ENCODE measurements at places on chromosomes 5 and 9.

GRCh38 chr5:80282054-80282453 lies 26.2 kb upstream of the SERINC5 start:
- DNase-seq, result peak; percentile 3

DNA sequence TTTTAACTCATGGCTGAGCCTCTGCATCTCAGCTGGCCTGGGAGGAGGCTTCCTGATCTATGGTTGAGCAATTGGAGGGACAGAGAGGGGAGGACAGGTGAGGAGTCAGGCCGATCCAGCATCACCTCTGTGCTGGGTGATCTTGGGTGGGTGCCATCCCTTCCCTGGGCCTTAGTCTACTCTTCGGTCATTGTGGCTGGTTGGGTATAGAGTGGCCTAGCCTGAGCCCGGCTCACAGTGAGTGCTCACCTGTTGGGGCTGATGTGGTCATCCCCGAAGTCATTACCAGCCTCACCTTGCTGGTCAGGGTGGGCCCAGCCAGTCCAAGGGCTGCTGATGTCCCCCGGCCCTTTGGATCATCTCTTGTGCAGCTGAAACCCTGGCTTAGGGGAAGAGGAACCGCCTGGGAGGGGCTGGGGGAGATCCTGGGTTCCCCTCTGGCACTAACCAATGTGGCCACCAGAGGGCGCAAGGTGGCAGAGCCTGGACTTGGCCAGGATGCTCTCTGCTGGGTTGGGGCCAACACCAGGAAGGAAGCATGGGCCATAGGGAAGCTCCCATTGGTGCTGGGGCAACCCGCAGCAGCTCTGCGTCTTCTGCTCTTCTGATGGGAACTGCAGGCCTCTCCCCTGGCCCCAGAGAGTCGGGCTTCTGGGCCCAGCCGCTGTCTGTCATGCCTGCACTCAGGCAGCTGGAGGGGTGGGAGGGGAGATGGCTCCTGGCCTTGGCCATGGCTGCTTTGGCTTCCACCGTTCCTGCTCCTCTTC lies 17.3 kb upstream of the ODF2 start:
- peak; percentile 70 for DNase-seq

DNA sequence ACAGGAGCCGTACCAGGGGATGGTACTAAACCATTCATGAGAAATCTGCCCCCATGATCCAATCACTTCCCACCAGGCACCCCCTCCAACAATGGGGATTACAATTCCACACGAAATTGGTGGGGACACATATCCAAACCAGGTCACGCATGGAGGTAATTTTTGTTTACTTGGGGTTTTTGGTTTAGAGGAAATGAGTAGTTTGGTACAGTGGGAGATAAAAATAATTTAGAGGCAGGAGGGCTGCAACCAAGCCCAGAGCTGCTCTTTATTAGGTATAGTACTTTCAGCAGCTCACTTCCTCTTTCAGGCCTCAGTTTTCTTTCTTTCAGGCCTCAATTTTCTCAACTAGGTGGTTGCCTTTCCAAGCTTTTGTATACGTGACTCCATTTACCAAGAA lies 23.2 kb downstream of the PRUNE2 start:
- DNase-seq, result no peak

GRCh38 chr9:28155671-28156070 lies 582.4 kb upstream of the C9orf72 start:
- no peak for DNase-seq

DNA sequence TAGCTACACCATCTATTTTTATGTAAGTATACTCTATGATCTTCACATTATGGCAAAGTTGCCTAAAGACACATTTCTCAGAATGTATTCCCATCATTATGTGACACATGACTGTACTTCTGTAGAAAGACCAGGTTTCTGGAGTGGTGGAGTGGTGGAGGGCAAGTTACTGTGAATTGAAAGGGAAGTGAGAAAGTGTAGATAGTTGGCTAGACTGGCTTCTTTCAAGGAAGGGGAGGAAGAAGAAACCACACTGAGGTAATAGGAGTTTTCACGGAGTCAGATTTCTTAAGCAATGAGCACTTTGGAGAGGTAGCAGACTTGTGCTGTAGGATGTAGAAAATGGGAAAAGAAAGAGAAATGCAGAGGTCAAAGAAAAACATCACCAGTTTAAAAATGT lies 50.9 kb upstream of the EQTN start:
- DNase-seq, result no peak

DNA sequence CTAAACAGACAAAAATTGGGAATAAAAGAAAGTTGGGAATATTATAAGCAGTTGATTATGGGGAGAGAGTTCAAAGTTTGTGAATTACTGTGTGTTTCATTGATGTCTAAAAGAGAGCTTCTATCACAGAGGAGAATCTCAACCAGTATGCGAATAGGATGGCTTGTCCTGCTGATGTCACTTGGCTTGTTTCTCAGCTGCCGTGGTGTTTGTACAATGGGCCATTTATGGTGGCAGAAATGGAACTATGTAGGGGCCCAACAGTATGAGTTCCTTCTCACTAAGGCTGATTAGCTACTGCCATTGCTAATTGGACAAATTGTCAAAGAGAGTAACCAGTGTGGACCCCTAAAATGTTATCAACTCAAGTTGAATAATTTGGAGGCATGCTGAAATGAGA lies 103.9 kb downstream of the ST8SIA4 start:
- no peak for DNase-seq

- DNase-seq, result no peak
These were observed 93.5 kb downstream of the HRH2 start for GRCh38 chr5:175751369-175751768.

- DNase-seq, result no peak
These were observed 54.1 kb downstream of the SLC1A3 start for GRCh38 chr5:36660397-36661049.

- no peak for DNase-seq
These were observed 928.3 kb downstream of the NR2F1-AS1 start for GRCh38 chr5:92652756-92653155.

DNA sequence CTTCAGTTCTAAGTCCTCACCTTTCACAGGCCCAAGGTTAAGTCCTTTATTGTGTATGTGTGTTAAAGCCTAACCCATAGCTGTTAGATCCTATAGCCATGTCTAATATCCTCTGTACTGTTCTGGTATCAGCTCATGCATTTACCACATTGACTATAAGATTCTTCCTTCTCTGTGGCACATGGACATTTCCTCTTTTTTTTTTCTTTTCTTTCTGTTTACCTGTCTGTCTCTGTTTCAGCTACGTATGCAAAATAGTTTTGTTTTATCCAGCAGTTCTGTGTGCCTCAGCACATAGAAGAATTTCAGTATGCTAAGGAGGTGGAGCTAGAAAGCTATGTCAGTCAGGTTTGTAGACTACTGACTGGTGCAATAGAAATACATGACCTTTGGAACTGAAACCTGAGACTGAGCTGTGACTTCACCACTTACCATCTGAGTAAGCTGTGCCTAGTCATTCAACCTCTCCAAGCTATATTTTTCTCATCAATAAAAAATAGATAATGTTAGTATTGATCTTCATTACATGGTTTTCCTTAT lies 155.6 kb upstream of the VLDLR start:
- no peak for DNase-seq

DNA sequence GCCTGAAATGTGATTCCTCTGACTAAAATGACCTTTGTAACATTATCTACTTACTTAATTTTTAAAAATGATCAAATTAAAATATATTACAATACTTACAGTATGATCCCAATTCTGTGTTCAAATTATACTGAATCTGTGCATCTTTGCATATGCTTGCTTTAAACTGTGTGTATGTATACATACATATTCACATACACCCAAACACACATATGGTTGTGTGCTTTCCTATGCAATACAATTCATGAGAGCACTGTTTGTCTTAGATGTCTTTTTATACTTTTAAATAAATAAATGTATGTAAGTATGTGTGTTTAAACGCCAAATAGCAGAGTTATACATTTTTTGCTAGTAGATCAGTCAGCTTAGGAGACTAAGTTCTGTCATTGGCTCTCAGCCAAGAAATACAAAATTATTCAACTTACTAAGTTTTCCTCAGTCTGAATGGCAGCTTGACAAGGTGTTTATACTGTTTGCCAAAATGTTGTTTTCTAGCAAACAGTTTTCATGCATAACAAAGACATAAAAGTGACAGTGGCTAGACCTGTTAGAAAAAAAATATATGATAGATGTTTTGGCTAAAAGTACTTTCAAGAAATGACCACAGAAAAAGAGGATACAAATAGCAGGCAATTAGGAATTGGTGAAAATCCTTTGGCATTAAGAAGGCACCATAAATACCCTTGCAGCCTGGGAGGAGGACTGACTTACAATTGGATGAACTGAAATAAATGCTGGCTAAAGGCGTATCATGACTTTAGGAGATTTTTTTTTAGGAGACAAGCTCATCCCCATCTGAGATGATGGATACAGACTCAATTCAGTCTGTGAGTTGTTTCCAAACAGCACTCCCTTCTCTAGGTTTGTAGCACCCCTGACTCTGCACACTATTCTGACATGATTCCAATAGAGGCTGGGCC lies 7.9 kb downstream of the TICAM2 start:
- DNase-seq, result no peak

DNA sequence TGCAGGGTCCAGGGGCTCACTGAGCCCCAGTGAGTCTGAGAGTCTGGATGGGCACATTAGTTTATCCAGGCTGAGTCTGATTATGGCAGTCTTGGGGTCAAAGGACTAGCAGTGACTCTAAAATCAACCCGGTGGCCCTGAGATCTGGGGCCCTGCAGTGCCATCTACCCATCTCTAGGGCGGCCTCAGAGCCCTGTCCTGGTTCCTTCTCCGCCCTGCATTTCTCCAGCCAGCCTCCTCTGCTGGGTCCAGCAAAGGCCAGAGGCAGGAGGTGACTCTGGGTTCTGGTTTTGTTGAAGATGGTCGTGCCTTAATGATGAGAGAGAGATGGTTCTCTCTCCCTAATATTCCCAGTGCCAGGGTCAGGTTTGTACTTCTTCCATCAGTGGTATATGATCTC lies 15.0 kb downstream of the DCANP1 start:
- DNase-seq, result no peak

DNA sequence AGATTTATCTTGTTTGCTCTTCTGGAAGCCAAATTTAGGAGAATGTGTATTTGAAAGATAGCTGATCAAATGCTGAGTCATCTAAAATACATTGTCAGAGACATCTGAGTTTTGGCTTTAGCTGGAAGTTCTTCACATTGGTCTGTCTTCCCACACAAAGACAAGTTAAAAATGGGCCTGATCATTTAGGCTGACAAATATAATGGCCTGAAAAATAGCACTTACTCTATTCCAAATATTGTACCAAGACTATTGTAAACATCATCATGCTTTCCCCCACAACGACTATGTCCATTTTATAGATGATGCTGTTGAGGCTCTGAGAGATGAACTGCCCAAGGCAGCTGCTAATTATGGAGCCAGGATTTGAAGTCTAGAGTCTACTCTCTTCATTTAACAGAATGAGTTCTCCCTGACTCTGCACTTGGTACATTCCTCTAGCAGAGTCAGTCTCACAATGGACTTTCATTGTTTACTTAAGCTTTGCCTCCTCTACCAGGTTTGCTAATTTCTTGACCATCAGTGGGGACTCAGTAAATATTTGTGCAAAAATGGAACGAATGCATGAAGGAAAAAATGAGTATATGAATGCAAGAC lies 619.4 kb upstream of the KLF4 start:
- peak; percentile 63 for DNase-seq

GRCh38 chr9:108662091-108662875 lies 193.5 kb downstream of the ACTL7B start:
- DNase-seq, result no peak

- DNase-seq, result no peak
These were observed 29.3 kb upstream of the ABL1 start for GRCh38 chr9:130805510-130806326.

- DNase-seq, result no peak
These were observed 17.3 kb upstream of the ZBTB34 start for GRCh38 chr9:126842977-126843799.

DNA sequence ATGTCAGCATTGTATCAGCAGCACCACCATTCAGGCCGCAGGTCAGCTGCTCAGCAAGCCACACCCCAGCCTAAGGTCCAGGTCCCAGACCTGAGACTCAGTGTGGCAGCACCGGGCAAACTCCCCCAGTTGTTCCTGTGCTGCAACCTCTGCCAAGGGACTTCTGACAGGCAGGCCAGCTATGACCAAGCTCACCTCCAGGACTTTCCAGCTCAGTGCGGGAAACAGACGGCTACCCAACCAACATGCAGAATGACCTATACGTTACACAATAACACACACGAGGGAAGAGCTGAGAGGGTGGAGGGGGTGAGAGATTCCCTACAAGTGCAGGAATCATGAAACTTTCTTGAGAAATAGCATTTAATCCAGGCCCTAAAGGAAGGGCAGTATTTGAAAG lies 143.7 kb downstream of the FSTL4 start:
- no peak for DNase-seq

- no peak for DNase-seq
These were observed 26.9 kb downstream of the TICAM2 start for GRCh38 chr5:115575167-115576070.

DNA sequence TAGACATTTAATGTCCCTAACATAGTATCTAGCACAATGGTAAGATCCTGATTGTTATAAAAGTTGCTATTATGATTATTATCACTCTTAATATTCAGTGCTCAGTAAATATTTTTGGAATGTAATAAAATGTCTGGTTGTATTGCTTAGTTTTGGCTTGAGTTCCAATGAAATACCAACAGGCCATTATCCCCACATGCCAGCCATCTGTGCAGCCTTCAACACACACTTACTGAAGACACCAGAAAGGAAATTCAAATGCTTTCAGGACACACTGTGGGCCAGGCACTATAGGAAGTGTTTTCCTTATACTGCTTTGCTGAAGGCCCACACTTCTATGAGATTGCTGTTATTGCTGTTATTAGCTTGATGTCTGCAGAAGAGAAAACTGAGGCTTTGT lies 157.5 kb downstream of the TRIM32 start:
- no peak for DNase-seq

DNA sequence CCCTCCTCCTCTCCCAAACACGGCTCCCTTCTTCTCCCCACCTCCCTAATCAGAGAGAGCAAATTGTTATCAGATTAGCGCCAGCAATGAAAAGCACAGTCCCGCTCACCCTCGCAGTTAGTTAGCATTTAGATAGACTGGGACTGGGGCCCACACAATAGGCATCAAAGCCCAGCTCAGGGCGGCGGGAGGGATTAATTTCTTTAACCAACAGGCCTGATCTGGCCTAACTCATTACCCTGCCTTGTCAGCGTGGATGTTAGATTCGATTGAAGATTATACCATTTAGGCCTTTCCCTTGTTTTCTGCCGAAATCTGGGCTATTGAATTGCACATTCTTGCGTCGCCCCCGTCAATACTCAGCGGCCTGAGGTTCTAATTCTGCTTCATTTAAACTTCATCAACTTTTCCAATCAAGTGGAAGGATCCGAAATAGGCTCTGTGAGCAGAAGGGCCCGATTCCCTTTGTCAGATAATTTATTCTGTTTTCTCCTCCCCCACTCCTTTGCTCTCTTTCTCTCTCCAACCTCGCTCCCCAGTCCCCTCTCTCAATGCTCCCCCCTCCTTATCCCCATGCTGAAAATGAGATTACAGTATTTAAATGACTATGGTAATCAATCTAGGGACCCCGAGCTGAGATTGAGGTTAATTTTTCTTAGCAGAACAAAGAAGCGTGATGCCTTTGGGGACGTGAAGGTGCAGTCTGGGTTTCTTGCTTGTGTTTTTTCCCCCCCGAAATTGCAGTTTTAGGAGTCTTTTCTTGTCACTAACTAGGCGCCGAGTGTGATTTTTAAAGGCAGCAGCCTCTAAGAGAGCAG lies 15.1 kb downstream of the CFAP77 start:
- DNase-seq, result no peak

Data from erythroblast (primary cell).